T-helper 1 cell treated with Interleukin-12 subunit alpha and Interleukin-12 subunit beta and Interleukin-4 antibody, amounts not matched to agents 30 ng/mL and 1 ng/mL, for 36 hours (primary cell): ENCODE measurements at places on chromosomes 2 and 18. TPM values are rescaled to one million over a fixed set of nuclear protein-coding genes. Genes with fewer than 3 reads are reported as not detected.

MEP1B gene
- total RNA-seq = 0.10 TPM in 1 of 2 replicates, not detected in the other

RELCH gene
- 47.8 and 49.3 TPM in 2 replicates for total RNA-seq

RESP18 gene
- not detected in 2 replicates for total RNA-seq

C18orf54 gene
- total RNA-seq = 10.5 and 11.7 TPM in 2 replicates

HOXD3 gene
- not detected in 2 replicates for total RNA-seq

CPLX4 gene
- total RNA-seq = not detected in 2 replicates

AKAIN1 gene
- total RNA-seq = not detected in 2 replicates

SULT1C2 gene
- not detected in 2 replicates for total RNA-seq

LYPD6B gene
- total RNA-seq = not detected in 2 replicates

SCN2A gene
- not detected in 2 replicates for total RNA-seq

MBD1 gene
- total RNA-seq = 100 and 111 TPM in 2 replicates

SLC11A1 gene
- 0.32 and 0.34 TPM in 2 replicates for total RNA-seq

IL36RN gene
- not detected in 2 replicates for total RNA-seq

MOGAT1 gene
- not detected in 2 replicates for total RNA-seq

RBMS1 gene
- 61.2 and 64.1 TPM in 2 replicates for total RNA-seq

OTX1 gene
- total RNA-seq = not detected in 2 replicates

PDCD1 gene
- total RNA-seq = 7.8 and 8.9 TPM in 2 replicates

FEV gene
- total RNA-seq = not detected in 2 replicates

SERPINB11 gene
- total RNA-seq = not detected in 2 replicates

MLPH gene
- total RNA-seq = not detected in 2 replicates

ANKRD30B gene
- not detected in 2 replicates for total RNA-seq

UCN gene
- 1.6 and 2.6 TPM in 2 replicates for total RNA-seq

FBXO36 gene
- total RNA-seq = 0.17 and 0.76 TPM in 2 replicates

COLEC12 gene
- total RNA-seq = not detected in 2 replicates

RPIA gene
- 39.3 and 39.4 TPM in 2 replicates for total RNA-seq

PCARE gene
- not detected in 2 replicates for total RNA-seq

KCMF1 gene
- 88.0 and 89.7 TPM in 2 replicates for total RNA-seq

CRYBA2 gene
- total RNA-seq = not detected in 2 replicates

DUSP11 gene
- 31.3 and 33.9 TPM in 2 replicates for total RNA-seq

TMEM198 gene
- 1.0 and 1.3 TPM in 2 replicates for total RNA-seq

SULT1C4 gene
- not detected in 2 replicates for total RNA-seq

HAAO gene
- 0.80 and 0.93 TPM in 2 replicates for total RNA-seq

SLC5A7 gene
- total RNA-seq = not detected in 2 replicates

TNFRSF11A gene
- 25.6 and 25.8 TPM in 2 replicates for total RNA-seq

UNC80 gene
- total RNA-seq = not detected in 2 replicates

GPR55 gene
- 0.76 and 0.98 TPM in 2 replicates for total RNA-seq

ZNF397 gene
- total RNA-seq = 18.6 and 19.6 TPM in 2 replicates

MTCL1 gene
- 0.42 and 0.56 TPM in 2 replicates for total RNA-seq

KCNS3 gene
- not detected in 2 replicates for total RNA-seq

UGT1A8 gene
- total RNA-seq = not detected in 2 replicates

GBX2 gene
- not detected in 2 replicates for total RNA-seq

TMEM178A gene
- not detected in 2 replicates for total RNA-seq

HEATR5B gene
- total RNA-seq = 21.1 and 22.8 TPM in 2 replicates

OTOF gene
- 13.9 and 14.4 TPM in 2 replicates for total RNA-seq
